Activated naive CD8-positive, alpha-beta T cell treated with anti-CD3 and anti-CD28 coated beads for 36 hours (primary cell): ENCODE measurements at places on chromosomes 2 and 18.

DNA sequence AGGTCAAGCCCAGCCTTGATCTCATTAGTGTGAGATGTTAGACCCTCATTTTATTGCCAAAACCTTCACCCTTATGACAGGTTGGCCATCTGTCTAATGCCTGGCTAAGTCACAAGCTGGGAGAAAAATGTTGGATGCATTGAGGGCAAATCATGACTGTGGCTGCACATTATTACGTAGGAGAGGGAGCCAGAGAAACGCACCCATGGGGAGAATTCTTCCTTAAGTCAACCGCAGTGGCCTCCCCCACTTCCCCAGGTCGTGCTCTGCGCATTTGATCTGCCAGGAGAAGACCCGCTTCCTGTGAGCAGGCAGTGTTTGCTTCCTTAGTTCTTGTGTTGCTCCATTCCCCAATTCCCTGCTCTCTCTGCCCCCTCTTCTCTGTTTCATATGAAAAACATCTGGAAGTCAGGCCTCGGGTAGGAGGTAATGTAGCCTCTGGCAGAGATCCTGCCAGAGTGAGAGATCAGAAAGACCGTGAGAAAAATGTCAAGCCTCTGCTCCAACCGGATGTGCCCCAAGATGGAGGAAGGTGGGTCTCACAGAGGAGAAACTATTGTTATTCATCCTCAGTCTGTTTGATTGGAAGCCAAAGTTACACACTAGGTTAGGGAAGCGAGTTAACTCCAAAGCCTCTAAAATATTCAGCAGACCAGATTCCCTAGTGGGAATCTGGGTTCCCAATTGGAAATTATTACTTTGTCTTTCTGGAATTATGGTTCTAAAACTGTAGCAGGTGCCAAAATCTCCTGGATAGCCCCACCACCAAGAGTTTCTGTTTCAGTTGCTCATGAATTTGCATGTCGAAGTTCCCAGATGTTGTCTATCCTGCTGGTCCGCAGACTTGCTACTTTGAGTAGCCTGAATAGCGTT, 144.3 kb upstream of the PELI1 start:
- DNase-seq = no peak

DNA sequence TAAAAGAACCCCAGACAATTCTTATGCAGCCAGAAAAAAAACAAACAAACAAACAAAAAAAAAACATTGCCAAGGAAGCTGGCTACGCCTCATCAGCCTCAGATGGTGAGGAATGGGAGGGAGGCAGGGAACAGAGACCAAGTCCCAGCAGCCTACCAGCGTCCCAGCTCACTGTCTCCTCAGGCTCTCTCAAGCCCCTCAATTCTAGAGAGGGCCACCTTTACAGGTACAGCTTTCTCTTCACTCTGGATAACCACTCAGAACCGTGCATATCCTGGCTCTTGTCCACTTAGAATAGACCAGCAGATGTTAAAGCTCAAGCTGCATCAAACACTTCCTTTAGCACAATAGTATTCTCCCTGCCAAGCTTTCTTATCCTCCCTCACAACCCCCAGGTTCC, 263.1 kb upstream of the CHAC2 start:
- DNase-seq = no peak

DNA sequence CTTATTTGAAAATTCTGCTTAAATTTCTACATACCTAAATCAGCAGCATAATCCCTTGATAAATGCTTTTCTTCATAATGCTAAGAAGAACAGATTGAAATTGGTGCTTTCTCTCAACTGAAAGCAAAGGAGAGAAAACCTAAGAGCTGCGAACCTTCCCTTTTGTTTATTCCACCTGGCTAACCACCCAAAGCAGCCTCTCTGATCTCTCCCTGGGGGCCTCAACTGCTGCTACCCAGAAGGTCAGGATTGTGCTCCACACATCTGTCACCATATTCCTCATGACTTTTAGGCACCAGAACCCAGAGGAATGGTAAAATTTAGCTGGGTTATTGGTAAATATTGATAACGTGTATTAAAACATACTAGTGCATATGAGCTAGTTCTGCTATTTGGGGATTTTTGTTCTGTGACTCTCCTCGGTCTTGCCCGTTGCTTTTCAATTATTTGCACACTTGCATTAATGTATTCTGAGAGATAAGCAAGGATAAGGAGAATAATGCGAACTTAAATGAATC, 334.1 kb downstream of the RIT2 start:
- no peak for DNase-seq

- no peak for DNase-seq
Measured at GRCh38 chr2:15732341-15733077, 140.8 kb downstream of the DDX1 start.

DNA sequence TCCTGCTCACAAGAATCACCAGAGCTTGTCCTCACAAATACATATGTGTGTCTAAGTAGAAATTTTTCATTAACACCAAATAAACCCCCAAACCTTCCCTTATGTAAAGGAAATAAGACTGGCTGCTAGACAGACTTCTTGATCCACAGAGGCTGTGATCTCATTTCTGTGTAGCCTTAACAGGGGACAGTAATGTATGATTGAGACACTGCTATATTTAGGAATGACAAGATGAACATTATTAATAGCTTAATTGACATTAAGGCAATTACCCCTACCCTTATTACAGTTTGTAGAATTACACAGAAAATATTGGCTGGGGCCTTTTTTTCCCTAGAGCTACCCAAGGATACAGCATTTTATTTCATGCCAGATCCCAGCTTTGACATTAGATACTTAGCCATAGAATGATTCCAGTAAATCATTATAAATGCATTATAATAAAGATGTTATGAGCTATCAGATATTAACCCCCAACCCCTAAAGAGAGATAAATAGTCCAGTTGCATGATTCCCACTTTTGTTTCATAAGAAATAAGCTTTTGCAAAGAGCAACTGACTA, 392.1 kb upstream of the HNRNPA3 start:
- DNase-seq = no peak

DNA sequence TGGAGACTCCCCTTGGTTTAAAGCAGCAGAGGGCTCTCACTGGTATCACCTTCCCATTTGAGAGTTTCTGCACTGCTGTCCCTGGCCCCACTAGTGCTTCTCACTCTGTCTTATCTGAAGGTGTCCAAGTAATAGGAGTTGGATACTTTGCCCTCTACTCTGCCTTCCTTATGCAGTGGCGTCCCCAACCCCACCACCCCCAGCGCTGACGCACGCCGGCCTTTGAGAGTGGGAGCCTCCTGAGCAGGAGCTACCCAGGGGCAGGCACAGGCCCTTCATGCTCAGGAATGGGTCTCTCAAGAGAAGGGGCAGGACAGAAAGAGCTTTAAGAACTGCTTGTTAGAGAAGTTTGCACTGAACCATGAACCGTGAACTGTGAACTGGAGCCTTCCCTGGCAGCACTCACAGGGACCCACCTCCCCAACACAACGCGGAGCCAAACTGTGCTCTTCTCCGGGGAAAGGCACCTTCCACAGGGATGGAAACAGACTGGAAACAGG, 3.3 kb downstream of the CIB4 start:
- no peak for DNase-seq

DNA sequence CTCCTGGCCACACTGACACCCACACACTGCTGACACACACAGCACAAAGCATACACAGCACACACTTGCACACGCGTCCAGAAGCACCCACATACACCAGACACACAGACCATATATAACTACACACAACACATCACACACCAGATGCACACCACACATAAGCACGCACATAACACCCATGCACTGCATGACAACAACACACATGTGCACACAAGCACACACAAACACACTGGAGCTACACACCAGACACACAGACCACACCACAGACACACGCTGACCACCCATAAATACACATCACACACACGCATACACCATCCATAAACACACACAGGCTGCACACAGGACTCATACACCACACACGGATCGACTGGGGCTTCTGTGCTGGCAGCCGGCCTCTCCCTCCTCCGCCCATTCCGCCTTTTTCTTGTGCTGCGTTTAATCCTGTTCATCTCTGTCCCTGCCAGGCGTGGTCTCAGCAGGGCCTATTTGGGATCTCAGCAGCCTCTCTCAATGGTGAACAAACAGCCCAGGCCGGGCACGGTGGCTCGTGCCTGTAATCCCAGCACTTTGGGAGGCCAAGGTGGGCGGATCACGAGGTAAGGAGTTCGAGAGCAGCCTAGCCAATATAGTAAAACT, 396.9 kb upstream of the MYT1L start:
- DNase-seq = no peak

GRCh38 chr18:39198376-39198775, 1632.8 kb upstream of the CELF4 start:
- DNase-seq = no peak

DNA sequence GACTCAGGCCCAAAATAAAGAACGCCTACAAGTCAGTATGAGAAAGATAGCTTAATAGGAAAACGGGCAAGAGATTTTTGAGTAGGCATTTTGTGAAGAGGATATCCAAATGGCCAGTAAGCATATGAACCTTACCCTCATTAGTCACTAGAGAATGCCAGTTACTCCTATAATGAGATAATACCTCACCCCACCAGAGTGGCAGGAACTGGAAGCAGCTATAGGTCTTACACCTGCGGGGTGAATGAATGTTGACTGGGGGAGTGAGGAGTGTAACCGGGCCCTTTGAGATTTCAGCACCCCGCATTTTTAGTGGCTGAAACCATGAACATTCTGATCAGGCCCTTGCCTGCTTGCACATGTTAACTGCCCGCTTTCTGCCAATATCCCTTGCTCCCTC, 7.5 kb upstream of the PTPN2 start:
- DNase-seq = no peak

GRCh38 chr18:36931106-36931505, 102.2 kb downstream of the KIAA1328 start:
- no peak for DNase-seq

DNA sequence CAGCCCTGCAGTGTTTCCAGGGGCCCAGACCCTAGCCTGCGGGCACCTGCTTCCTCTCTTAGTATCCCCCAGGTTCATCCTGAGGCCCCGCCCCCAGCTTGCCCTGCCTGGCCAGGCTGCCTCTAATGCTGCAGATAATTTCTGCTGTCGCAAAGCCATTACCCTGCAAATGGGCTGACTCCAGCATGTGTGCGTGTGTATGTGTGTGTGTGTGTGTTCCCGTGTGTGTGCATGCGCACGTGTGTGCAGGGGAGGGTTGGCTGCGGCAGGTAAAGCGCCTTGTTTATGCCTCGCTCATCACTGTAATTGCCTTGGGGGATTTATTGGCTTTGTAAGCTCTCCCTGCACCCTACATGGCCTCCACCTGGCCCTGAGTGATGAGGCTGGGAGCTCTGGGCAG, 7.6 kb upstream of the PRSS56 start:
- no peak for DNase-seq

- no peak for DNase-seq
Measured at GRCh38 chr18:9991011-9992000, 77.5 kb downstream of the VAPA start.
